ENCODE measurements at places on chromosomes 6 and 20.

DNA sequence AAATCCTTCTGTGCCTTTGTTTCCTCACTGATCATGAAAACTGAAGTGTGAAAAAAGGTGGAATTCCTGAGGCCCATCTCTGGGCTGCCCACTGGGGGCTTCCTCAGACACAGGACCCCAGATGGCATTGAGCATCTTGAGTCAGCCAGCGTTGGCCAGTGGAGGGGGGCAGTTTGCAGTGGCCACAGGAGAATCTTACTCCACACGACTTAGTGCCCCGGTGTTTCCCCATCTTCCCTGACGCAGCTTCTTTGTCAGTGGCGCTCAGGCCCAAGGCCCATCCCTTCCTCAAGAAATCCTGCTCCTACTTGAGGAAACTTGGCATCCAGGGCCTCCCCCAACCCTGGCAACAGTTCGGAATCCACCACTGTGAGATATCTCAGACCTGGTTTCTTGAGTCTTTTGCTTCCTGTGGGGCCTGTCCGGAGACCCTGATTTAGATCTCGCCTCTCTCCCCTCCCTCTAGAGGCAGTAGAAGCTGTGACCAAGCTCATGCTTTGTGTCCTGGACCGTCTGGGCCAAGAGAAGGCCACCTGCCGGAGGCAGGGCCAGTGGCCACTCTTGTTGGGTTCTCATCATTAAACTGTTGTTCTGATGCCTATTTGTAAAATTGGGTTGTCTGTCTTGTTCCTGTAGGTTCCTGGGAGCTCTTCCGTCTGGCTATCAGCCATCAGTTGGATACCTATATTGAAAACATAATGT, 20.2 kb upstream of the DLGAP4 start:
- DNase-seq, result no peak

DNA sequence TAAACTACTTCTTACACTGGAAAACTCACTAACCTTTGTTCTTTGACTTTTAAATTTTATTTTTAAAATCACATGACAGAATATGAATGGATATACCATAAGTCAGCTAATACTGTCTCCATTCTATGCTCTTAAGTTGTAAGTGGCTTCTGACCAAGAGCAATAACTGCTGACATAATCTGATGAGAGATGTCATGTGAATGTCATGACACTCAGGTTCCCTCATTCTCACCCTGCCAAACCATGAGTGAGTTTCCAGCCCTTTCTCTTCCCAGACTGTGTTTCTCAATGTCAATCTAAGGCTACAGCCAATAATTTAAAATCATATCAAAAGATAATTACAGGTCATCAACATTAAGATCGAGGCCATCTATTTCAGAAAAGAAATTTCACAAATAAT, 39.7 kb downstream of the KIF16B start:
- DNase-seq, result no peak

DNA sequence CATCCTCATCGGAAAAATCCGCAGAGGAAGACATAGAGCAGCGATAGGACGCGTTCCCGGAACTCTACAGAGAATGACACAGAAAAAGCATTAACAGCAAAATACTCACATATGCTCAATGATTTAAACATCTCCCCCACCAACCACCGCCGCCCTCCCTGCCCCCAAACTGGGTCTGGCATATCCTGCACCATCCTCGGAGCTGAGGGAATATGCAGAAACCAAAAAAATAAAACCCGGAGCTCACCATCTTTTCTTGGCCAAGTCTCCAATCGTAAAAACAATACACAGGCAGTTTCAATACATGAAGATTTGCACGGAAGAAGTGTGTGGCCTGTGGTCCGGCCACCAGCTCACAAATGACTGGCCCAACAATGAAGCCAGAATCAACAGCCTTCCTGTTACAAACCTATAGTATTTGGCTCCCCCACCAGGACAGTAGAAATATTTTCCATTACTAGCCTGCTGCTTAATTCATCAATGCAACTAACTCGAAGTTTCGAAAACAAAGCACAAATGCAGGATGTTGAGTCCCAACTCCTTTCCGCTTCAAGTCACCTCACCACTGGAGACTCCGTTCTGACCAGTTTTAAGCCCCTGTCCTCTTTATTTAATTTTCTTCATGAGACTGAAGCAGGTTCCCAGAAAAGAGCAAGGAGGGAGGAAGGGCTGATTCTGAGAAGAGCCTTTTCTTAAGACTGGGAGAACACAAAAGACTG, 103.2 kb upstream of the BEND6 start:
- peak; percentile 23 for DNase-seq

DNA sequence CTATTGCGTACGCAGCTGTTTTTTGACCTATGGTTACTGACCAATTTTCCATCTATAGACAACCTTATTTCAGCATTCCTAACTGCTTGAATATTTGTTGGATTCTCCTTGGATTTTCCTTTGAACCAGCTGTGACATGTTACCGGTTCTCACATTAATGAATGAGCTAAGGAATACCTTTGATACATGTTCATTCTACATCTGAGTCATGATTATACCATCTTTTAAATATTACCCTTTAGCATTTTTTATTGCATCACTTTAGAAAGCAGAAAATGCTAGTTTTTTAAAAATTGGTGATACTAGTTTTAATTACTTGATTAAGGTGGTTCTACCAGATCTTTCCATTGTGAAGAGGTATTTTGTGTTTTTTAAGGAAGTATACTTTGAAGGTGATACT, 1.9 kb upstream of the IGF2R start:
- no peak for DNase-seq

DNA sequence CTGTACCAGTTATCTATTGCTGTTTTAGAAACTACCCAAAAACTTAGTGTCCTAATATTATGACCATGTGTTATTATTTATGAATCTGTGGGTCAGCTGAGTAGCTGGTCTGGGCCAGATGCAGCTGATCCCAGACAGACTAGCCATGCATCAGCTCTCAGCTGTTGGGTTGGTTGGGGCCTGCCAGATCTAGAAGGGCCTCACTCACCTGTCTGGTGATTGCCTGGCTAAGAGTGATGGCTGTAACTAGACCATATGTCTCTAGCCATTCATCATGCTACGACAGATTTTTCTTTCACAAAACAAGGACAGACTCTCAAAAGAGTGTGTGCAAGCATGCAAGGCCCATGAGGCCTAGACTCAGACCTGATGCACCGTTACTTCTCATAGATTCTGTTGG, 403.2 kb downstream of the SAMD5 start:
- no peak for DNase-seq

GRCh38 chr6:88599571-88599970, 363.8 kb downstream of the RNGTT start:
- DNase-seq, result no peak

- no peak for DNase-seq
These were observed 135.6 kb upstream of the UST start for GRCh38 chr6:148611213-148611612.

DNA sequence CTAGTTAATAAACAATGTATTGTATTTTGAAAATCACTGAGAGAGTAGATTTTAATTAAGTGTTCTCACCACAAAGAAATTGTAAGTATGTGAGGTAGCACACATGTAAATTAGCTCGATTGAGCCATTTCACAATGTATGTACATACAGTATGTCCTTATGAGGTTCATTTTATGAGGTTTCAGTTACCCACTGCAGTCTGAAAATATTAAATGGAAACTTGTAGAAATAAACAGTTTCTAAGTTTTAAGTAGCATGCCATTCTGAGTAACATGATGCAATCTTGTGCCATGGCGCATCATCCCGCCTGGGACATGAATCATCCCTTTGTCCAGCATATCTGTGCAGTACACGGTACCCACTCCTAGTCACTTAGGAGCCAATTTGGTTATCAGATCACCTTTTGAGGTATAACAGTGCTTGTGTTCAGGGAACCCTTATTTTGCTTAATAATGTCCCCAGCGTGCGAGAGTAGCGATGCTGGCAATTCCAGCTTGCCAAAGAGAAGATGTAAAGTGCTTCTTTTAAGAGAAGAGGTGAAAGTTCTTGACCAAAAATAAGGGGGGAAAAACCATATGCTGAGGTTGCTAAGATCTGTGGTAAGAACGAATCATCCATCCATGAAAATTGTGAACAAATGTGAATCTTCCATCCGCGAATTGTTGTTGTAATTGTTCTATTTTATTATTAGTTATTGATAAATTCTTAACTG, 64.7 kb downstream of the KCNS1 start:
- DNase-seq, result peak; percentile 61

DNA sequence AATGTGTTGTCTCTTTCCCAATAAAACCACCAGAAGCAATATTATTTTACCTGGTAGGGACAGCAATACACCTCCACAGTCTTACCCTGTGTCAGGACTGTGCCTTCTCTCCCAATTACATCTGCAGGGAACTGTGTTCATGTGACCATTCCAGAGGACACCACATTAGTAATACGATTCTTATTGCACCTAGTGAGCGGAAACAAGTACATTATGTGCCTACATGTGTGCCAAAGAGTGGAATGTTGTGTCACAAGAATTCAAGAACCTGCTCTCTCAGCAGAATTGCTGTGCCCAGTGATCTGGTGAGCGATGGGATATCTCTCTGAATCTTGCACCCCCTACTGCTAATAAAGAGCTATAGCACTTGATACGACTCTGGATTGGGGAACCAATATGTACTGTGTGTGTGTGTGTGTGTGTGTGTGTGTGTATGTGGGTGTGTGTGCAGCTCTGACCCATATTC, 57.4 kb upstream of the FOXC1 start:
- DNase-seq, result no peak

DNA sequence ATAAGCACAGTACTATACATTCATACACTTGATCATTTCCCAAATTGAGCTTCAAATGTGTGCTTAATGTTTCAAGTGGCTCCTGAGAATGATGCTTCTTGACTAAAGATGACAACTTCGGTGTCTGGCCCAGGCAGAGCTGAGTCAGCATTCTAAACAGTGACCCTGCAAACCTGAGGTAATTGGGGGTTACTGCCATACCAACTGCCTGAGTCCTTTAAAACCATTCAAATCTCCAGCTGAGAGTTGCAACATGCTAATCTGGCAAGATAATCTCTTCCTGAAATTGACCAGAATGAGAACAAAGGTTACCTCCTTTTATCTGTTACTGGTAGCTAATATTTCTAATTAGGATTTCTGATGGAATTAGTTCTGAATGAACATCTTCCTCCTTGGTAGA, 8.2 kb downstream of the BACH2 start:
- no peak for DNase-seq

Data from stimulated activated CD4-positive, alpha-beta T cell treated with anti-CD3 and anti-CD28 coated beads, Interleukin-4, amount 100 ng/mL, for 24 hours (primary cell).